ENCODE measurements at places on chromosomes 7 and 10.

DNA sequence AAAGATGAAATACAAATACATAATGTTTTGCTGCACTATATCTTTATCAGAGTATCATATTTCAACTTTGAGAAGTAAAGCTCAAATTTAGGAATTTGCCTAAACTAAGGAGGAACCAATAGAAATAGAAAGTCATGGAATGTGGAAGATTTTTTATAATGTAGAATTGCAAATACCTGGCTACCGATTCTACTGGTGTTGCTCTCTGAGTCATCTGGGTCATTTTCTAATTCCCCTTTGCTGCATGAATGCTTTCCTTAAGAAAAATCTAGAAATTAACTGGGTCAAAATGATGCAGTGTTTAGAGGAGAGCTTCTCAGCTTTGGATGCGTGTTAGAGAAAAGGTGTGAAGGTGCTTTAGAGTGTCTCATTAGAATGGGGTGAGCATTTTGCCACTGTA, 568.9 kb upstream of the ANKRD30A start:
- no peak for DNase-seq

- DNase-seq: no peak
These were observed 182.2 kb upstream of the PRR15 start for GRCh38 chr7:29381206-29382094.

DNA sequence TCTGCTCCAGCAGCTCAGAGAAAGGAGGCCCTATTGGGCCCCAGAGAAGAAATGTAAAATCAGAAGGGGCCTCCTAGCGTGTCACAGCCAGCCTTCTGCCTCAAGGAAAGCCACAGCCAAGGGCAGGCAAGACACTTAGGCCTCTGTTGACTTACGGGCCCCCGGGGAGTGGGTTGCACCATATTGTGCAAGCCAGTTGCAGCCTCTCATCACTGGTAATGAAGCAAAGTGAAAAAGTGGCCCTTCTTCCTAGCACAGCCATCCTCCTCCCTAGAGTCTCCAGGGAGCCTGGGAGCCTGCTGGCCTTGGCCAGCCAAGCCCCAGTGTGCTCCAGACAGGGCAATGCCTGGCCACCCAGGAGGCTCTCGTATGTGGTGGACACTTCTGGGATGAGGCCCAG, 56.2 kb upstream of the GDF10 start:
- no peak for DNase-seq

- no peak for DNase-seq
These were observed 336.8 kb downstream of the TFEC start for GRCh38 chr7:115693779-115694178.

DNA sequence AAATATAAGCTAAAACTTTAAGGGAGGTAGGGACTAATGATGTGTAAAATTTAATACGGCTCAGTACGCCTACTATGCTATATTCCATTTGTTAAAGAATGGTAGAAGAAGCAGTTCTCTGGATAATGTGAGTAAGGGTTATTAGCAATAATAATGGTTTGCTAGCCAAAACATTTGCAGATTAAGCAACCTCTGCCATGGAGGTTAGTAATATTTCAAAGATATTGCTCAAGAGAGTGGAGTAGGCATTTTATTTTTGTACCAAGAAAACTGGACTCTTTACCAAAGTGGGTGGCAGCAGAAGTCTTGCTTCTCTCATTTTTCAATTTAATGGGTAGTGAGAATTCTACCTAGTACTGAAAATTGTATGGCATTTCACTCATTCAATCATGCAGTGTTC, 158.9 kb upstream of the TMEM106B start:
- no peak for DNase-seq

DNA sequence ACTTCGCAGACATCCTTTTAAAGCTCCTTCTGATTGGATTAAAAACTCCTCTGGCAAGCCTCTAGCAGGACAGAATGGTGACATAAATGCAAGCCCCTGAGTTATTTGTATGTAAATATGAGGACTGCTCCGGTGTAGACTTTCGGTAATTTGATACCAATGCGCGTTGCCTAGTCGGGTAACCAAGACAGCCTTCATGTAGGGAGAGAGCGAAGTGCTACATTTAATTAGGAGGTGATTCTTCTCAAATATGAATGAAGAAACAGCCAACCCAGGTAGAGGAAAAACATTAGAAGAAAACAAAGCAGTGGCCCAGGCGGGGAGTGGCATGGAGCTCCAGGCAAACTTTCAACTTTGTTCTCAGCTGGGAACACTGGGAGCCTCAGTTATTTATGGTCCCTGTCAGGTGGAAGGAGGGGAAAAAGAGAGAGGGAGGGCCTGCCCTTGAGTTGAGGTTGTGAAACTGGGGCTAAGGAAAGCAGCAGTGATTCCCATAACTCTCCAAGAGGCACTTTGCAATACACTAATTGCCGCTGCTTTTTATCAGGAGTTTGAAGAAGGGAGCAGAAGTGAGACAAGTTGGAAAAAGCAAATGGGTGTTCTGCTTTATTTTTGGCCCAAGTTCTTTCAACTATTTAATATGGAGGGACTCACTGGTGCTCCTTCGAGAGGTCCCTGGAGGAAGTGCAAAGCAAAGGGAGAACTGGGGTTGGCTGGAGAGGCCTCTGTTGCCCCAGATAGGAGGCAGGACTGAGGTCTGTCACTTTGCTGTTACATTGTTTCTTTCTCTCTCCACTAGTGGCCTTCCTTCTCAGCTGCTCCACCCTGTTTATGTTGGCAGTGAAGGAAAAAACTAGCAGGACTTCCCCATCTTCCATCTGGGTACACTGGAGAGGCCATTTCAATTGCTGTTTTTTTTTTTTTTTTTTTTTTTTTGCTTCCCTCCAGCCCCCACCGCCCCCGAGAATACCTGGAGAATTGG, 234.6 kb upstream of the CCDC6 start:
- DNase-seq: peak; percentile 60

DNA sequence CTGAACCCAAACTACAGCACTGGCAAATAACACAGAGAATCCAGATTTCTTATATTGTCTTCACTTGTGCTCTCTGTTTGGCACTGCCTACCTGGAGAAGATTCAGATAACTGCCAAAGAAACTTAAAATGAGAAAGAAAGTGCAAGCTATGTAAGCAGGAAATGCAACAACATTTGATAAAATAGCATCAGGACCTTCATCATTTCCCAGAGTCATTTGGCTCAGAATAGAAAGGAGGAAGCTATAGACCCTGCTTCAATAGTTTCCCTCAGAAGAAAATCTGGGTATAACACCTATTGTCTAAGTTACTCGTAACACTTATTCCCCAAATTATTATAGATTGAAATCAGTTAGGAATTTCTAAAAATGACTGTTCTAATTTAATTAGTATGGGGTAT, 56.2 kb downstream of the CC2D2B start:
- DNase-seq: no peak
